ENCODE measurements at places on chromosomes 4 and X.

DNA sequence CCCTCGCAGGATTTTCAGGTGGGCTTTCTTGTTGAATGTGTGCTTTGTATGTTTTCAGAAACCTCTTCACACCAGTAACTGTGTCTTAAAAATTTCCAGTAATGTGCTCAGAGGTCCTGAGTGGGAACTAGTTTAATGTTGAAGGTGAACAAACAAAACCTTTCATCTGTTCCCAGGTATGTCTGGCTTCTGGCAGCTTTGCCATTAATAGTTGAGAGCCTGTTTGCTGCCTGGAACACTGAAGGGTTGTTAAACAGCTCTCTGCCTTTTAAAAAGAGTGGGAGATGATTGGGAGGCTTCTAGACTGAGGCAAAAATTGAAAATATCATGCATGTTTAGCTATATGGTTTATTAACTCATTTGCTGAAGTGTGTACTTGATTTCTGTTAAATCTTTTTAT lies 161.2 kb upstream of the AGTR2 start:
- DNase-seq = no peak

GRCh38 chr4:1418494-1419285 lies 12.4 kb upstream of the NKX1-1 start:
- no peak for DNase-seq

DNA sequence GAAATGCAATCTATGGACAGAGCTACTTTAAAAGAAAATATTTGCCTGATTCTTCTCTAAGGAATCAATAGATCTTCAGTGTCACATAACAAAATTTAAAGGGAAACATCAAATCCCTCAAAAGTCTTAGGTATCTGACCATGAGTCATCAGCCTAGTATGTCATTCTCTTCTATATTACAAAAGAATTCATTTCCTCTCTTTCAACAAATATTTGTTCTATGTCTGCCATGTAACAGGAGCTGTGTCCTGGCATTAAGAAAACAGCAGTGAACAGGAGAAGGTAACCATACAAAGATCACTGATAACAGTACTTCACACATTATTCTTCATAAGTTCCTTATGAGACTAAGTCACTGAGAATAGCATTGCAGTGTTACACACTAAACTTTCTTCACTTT lies 243.6 kb upstream of the DKK2 start:
- peak; percentile 56 for DNase-seq

DNA sequence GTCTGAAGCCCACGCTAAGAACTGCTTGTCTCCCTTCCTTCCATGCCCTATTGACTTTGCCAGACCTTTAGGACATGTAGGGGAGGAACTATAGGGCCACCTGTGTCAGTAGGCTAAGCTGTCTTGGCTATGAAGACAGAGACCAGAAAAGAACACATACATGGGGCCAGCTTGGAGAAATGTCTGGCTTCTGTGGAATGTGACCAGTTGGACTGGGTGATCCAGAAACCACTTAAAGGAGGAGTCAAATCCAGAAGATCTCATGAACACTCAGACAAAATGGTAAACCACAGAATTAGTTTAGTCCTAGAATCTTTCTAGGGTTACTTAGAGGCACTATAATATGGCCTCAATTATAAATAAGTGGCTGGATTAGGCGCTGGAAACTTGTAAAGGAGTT lies 42.0 kb downstream of the PHKA2 start:
- DNase-seq = peak; percentile 10

- no peak for DNase-seq
Measured at GRCh38 chrX:114584983-114585842, 1.3 kb downstream of the HTR2C start.

GRCh38 chrX:16946361-16946964 lies at the start of gene REPS2:
REPS2 (plus strand) TSS chrX:16946658; CDS start chrX:16946862, 204 bp downstream.
- peak; percentile 28 for DNase-seq

DNA sequence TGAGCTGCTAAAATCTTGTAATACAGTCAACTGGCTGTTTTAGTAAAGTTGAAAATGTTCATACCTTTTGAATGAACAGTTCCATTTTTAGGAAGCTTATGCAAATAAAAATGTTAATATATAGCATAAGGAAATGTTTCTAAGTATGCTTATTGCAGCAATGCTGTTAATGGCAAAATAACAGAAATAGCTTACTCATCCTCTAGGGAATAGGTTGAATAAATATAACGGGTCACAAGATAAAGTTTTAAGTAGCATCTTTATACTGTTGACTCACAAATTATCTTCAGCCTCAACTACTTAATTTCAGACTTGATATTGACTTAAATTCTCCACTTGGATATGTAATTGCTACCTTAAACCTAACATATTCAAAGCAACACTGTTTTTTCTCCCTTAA lies 27.7 kb downstream of the HERC3 start:
- DNase-seq = peak; percentile 33

DNA sequence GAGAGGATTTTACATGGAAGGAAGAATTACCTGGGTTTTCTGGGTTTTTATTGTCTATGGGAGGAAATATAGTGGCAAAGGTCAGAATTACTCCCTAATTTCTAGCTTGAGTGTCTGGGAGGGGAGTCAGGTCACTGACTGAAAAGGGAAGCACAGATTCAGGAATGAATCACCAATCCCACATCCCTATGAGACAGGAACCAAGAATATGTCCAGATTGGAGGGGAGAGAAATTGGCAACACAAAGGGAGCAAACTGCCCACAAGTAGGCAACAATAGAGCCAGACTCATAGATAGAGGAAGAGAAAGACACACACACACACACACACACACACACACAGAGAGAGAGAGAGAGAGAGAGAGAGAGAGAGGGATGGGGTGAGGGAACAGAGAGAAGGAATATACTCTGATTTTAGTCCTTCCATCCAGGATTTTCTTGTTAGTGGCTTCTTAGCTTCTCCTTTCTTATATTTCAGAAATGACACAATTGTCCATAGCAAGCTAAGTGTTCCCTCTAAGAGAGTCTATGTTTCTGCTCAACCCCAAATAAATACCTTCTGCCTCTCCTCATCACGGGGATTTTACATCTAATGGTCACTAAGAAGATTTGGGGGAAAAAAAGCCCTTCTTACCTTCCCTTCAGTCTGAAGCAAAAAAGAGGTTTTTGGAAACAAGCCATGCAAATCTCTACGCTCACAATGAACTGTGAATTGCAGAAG lies 12.0 kb downstream of the P2RY10 start:
- no peak for DNase-seq

GRCh38 chr4:118765399-118765798 lies 70.5 kb downstream of the SEC24D start:
- DNase-seq = peak; percentile 99

GRCh38 chr4:57425610-57426009 lies 315.4 kb upstream of the IGFBP7 start:
- DNase-seq = peak; percentile 24

DNA sequence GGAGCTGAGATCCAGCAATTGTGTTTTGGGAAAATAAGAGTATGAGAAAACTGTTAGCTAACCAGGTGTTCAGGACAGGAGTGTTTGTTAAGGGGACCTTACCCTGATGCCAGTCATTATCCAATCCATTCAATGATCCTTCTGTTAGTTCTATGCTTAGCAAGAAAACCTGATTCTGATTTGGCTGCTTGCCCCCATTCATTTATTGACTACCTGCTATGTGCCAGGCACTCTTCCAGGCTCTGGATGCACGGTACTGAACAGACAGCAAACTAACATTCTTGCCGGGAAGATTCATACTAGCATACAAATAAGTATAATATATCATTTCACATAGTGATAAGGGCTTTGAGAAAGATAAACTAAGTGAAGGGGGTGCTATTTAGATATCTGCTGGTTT lies 1.0 kb upstream of the MECP2 start:
- no peak for DNase-seq

DNA sequence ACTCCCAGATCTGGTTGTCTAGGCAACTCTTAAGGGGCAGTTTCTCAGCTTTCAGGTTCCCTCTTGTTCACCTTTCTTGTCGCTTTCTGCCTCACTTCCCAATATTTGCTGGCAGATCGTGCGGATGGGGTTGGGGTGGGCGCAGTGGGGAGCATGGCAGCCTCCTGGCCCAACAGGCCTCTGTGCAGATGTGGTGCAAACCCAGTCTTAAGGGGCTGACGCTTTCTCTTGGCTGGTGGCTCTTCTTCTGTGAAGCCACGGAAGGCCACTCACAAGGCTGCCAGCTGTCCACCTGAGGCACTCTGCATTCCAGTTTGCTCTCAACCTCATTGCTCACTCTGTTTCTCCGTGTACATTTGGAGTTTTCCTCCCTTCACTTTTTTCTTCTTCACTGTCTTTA lies 61.7 kb downstream of the NBDY start:
- DNase-seq = no peak

GRCh38 chr4:69717778-69718177 lies 42.6 kb downstream of the SULT1B1 start:
- DNase-seq = no peak

DNA sequence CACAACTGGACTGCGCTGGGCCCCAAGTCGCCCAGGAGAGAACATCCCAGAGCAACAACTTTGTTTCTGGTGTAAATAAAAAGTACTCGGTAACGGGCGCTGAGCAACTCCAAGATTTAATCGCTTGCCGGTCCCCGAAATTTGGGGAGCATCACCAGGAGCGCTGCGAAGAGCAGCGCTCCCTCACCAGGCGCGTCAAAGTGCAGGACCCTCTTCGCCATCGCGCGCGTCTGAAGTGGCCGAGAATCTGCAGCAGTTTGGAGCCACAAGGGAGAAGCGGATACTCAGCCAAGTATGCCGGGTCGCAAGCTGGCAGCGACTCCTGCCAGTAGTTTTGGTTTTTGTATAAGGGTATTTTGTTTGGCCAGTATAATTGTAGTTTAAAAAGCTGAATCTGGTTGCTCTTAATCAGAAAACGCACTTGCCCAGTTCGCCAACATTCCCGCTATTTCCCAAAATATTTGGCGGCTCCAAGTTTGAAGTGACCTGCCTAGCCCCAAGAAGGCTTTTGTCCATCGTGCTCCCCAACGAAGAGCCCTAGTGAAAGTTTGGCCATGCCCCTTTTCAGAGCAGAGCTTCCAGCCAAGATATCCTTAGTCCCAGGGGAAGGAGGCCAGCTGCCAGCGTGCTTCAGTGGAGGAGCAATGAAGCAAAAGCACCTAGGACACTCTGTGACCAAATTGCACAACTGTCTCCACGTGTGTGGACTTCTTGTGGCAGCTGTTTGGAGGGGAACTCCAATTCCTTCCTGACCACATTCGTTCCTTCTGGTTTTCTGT lies 557 bp upstream of the KDR start:
- peak; percentile 2 for DNase-seq

DNA sequence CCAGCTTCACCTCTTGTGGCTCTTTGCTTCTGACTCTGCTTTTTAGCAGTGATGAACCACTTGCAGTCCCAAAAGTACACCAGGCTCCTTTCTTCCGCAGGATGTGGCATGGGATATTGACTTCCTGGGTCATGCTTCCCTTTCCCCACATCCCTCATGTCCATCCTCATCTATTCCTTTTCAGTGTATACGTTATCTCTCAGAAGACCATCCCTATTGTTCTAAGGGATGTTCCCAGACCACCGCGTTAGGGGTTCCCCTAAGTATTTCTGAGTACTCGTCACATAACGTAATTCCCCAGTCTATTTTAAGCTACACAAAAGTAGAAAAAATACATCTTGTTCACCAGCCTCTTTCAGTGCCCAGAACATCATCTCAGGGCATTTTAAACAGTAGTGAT lies 71.1 kb upstream of the NLGN4X start:
- DNase-seq = no peak

- DNase-seq = peak; percentile 84
Measured at GRCh38 chrX:130174045-130174704, 2.4 kb downstream of the RAB33A start.

- no peak for DNase-seq
Measured at GRCh38 chr4:67712650-67713528, 11.9 kb upstream of the UBA6 start.

- no peak for DNase-seq
Measured at GRCh38 chr4:168119890-168120289, 27.6 kb downstream of the ANXA10 start.

GRCh38 chrX:3585719-3586118 lies 127.7 kb downstream of the PRKX start:
- no peak for DNase-seq

DNA sequence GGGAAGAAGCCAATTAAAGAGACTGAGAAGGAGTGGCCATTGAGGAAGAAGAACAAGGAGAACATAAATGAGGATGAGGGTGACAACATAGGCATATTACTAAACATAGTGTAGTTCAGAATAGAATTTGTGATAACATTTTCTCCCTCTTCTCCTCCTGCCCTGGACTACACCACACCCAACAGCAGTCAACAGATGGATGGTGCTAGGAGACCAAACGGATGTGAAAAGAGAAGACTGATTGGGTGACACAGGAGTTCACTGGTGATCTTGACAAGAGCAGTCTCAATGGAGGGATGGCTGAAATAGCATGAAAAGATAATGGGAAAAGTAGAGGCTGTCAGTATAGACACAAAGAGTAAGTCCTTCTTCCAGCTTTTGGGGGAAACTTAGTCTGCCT lies 226.5 kb upstream of the FGF13 start:
- DNase-seq = no peak

DNA sequence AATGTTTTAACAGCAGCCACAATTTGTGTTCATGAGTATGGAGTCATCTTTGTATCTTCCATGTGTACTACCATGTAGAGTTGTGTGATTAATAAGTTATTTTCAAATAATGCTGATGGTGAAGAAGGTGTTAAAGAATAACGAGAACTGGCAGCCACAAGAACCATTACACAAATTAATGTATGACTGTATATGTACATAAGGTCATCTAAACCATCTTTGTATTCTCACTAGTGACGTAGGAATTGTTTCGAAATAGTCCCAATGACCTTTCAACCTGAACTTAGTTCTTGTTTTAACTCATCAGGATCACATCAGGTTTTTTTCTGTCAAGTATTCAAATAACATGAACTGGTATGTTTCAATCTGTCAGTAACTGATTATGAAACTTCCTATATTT lies 48.3 kb upstream of the NOCT start:
- DNase-seq = no peak

DNA sequence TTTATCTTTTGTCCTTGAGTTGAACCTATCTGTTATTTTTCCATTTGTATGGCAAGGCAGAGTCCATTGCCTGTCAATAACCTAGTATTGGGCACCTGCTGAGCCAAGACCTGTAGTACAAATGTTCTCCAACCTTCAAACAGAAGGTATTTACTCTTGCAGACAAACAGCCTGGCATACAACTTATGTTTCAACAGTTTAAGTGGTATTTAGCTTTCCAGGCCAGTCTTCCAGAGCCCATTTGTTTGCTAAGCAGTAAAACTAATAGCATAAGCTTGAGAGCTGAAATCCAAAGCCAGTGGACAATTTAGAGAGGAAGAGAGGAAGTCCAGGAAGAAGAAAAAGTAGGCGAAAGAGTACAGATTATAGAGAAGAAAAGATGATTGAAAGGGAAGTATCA lies 979.3 kb downstream of the GLUD2 start:
- DNase-seq = no peak

DNA sequence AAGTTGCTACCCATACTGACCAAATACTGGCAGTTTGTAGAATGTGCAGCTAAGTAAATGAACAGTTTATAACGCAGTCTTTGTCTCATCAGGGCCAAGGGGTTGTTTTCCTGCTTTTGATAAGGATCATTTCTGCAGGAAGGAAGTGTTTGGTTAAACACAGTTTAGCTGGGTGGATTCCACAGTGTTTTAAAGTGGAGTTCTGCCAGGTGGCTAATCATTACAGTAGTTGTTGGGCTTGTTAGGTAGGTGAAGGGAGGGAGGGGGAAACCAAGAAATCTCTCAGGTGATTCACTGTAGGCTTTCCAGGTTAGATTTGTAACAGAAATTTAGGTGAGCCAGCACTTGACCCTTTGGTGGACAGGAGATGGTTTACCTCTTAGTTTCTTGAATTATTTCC lies 58.1 kb downstream of the FNIP2 start:
- DNase-seq = no peak

- DNase-seq = no peak
Measured at GRCh38 chrX:120365968-120366367, 4.1 kb downstream of the ATP1B4 start.

All from AG10803 (cell line).